ENCODE measurements at places on chromosomes 12 and 14. TPM values are rescaled to one million over a fixed set of nuclear protein-coding genes. Genes with fewer than 3 reads are reported as not detected.

- no peak for DNase-seq
Measured at GRCh38 chr14:27688841-27689444, 1077.6 kb upstream of the FOXG1 start.

DNA sequence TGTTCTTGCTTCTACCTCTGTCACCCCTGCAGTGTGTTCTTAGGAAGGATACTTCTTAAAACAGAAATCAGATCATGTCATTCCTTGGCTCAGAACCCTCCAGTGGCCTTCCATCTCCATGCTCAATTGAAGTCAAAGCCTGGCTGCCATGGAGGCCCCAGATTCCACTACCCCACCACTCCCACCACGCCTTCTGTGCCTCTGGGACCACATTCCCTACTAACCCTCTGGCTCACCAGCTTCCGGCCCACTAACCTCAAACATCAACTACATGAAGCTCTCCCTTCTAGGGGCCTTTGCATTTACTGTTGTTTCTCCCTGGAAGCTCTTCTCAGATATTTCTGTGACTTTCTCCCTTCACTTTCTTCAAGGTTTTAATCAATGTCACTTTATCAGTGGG is 76.1 kb upstream of the REP15 start:
- DNase-seq = no peak

GRCh38 chr14:93976477-93977057 is at the start of gene ASB2:
TSS of gene ASB2 (minus strand) at chr14:93976570. CDS start at chr14:93964539, 12,031 bp downstream.
- DNase-seq = peak; percentile 39

KRT82 gene
- not detected for total RNA-seq

- no peak for DNase-seq
Measured at GRCh38 chr12:15794836-15795235, 5.6 kb upstream of the EPS8 start.

DNA sequence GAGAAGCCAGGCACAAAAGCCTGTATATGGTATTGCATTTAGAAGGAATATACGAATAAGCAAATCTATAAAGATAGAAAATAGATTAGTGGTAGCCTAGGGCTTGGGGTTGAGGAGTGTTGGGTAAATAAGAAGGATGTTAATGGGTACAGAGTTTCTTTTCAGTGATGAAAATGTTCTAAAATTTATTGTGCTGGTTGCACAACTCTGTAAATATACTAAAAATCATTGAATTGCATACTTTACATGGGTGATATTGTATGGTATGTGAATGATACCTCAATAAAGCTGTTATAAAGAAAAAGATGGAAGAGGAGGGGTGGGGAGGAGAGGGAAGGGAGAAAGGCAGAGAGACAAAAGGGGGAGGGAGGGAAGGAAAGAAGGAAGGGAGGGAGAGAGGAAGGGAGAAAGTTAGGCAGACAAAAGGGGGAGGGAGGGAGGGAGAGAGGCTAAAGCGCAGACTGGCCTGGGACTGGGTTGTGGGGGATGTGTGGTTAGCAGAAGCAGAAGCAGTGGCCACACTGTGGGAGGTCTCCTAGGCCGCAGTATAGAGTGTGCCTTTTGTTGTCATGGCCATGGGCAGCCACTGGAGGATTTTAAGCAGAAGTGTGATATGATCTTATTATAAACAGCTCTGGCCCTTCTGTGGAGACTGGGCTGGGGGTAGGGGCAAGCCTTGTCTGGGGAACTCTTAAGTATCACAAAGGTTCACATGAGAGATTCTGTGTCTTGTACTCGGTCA is 73.6 kb upstream of the ELK3 start:
- peak; percentile 26 for DNase-seq

- peak; percentile 78 for DNase-seq
Measured at GRCh38 chr14:105999361-106000028, 473.1 kb downstream of the TMEM121 start.

NGB gene
- not detected for total RNA-seq

DNA sequence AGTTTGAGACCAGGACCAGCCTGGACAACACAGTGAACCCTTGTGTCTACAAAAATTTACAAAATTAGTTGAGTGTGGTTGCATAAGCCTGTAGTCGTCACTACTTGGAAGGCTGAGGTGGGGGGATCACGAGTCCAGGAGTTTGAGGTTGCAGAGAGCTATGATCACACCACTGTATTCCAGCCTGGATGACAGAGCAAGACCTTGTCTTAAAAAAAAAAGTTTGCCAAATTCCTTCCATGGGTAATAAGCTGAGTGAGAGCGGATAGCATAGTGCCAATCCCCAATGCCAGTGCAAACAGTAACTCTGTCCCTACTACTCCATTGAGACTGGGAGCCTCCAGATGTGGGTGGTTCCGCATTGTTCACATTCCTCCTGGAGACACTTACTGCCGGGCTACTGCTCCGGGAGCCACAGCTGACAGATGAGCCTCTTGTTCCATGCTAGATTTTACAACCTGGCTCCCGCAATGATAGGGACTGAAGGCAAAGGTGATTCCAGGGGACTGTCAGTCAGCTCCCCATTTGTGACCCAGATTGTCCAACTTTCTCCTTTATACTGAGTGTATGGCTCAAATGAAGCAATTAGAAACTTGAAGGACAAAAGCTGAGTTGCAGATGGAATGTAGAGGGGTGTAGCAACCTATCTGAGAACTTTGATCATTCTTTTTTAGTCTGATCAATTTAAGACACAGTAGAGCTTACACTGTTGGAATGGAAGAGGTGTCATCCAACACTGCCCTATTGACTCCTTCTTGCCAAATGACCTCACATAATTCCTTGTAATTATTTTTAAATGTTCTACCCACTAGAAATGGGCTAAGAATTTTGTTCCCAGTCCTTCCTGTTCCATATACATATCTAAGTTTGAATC is 13.4 kb upstream of the FRMD6 start:
- no peak for DNase-seq

DNA sequence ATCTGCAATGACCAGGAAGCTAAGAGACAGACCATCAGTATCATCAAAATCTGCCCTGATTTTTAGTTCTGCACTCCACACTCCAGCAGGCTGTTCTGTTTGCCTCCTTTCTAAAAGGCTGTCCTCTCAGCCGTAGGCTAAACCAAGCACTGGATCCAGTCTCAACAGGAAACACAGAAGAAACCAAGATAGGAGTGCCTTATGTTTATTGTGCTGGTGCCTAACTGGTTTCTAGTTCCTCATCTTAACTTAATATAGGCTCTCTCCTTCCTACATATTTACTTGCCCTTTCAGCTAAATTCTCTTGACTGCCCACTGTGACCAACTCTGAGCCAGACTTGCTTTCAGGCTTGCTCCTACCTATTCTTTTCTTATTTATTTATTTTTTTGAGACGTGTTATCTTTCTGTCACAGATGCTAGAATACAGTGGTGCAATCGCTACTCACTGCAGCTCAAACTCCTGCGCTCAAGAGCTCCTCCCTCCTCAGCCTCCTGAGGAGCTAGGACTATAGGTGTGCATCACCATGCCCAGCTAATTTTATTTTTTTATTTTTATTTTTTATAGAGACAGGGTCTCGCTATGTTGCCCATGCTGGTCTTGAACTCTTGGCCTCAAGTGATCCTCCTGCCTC is 30.8 kb downstream of the GALNT4 start:
- no peak for DNase-seq

NRIP2 gene
- not detected for total RNA-seq

GRCh38 chr12:27751386-27752047 is 28.5 kb upstream of the KLHL42 start:
- no peak for DNase-seq

GRCh38 chr14:75121552-75121951 is 5.3 kb downstream of the NEK9 start:
- no peak for DNase-seq

IRF9 gene
- total RNA-seq = 319 TPM

OR4E2 gene
- total RNA-seq = not detected

DNA sequence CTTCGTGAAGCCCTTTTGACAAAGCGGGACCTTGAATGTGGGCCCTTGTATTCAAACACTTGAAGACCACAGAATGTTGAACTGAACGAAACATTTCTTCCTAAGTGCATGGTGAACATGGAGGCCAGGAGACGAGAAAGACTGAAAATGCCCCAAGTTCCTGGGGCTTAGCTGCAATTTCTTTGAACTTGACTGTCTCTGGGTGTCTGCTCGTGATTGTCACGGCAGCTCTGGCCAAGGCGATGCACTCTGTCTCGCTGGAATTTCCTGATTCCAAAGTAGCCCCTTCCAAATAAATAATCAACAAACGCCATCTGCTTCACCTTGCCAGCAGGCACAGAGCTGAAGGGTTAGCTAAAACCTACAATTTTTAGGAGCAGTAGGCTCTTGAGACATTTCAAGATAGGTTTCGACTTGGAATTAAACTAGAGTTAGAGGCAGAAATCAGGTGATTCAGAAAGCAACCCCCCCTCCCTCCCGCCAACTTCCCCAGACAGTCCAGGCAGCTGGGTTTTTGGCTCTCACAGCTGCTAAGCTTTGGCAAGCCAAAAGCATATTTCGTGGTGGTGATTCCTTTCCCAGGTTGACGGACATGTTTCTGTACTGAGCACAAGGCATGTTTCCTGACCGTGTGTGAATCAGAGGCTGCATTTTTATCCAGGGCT is 13.5 kb upstream of the IRF2BPL start:
- DNase-seq = no peak

DNA sequence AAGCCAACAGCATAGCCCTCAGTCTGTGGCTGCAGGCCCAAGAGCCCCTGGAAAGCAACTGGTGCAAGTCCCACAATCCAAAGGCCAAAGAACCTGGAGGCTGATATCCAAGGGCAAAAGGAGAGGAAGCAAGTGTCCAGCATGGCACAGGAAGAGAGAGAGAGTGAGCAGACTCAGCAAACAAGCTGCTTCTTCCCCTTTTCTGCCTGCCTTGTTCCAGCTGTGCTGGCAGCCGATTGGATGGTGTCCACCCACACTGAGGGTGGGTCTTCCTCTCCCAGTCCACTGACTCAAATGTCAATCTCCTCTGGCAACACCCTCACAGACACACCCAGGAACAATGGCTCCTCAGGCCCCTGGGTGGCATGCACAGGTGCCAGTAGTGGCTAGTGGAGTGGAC is 33.5 kb downstream of the SMCO2 start:
- no peak for DNase-seq

DNA sequence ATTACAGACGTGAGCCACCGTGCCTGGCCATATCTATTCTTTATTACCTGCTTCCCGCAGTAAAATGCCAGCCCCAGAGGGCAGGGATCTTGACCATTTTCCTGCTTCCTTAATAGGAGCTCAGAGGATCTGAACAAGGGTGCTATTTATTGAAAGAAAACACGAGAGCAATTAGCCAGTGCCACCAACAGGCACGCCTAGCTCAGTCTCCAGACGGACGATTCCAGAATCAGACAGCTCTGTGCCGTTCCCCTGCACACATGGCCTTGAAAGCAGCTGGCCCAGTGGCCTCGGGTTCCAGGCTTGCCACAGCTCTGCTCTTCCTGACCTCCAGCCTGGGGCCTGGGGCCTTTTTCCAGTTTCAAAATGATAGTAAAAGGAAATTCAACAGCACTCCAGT is 135.2 kb upstream of the RFLNA start:
- DNase-seq = no peak

DNA sequence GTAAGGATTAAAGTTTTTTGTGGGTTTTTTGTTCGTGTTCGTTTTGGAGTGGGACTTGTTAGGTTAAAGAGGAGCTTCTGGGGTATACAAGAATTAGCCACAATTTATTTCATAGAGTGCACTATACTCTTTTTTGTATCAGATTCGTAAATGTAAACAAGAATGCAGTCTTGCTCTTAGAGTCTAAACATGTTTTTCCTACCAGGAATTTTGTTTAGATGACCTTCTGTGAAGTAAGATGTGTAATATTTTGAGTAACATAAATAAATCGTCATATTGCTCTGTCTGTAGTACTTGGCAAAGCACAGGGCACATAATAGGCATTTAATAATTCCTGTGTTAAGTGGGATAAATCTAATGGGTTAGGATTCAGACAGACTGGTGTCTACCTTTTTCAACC is 9.6 kb downstream of the CNOT2 start:
- DNase-seq = no peak

GRCh38 chr12:89245090-89245489 is 107.2 kb downstream of the DUSP6 start:
- DNase-seq = no peak

- no peak for DNase-seq
Measured at GRCh38 chr12:99809909-99810308, 162.4 kb downstream of the GARIN6 start.

NCAPD2 gene
- 38.8 TPM for total RNA-seq

LBHD2 gene
- total RNA-seq = not detected

- no peak for DNase-seq
Measured at GRCh38 chr14:105219043-105219612, 29.2 kb upstream of the BTBD6 start.

GRCh38 chr12:105222726-105223351 is 13.1 kb downstream of the APPL2 start:
- DNase-seq = no peak

DNA sequence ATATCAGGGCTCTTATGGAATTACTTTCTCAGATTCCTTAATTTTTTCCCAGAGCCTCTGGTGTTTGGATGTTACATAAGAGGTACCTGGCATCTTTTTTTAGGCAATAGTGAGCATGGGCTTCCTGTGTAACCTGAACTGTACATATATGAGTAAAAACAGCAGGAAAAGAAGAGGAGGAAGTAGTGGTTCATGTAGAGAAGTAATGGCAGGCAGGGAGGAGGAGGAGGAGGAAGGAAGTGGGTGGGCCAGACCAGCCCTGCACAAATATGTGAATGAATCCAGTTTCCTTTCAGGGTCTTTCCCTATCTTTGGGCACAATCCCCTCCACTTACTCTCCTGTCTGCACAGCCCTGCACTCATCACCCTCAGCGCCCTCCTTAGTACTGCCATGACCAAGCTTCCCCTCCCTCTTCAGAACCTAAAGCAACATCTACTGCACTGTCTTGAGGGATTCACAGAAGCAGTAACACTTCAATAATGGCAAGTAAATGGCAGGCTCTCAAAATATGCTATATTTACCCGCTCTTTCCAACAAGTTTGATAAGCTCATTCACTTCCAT is 40.9 kb upstream of the GSG1 start:
- DNase-seq = no peak

RHEBL1 gene
- 6.3 TPM for total RNA-seq

DNA sequence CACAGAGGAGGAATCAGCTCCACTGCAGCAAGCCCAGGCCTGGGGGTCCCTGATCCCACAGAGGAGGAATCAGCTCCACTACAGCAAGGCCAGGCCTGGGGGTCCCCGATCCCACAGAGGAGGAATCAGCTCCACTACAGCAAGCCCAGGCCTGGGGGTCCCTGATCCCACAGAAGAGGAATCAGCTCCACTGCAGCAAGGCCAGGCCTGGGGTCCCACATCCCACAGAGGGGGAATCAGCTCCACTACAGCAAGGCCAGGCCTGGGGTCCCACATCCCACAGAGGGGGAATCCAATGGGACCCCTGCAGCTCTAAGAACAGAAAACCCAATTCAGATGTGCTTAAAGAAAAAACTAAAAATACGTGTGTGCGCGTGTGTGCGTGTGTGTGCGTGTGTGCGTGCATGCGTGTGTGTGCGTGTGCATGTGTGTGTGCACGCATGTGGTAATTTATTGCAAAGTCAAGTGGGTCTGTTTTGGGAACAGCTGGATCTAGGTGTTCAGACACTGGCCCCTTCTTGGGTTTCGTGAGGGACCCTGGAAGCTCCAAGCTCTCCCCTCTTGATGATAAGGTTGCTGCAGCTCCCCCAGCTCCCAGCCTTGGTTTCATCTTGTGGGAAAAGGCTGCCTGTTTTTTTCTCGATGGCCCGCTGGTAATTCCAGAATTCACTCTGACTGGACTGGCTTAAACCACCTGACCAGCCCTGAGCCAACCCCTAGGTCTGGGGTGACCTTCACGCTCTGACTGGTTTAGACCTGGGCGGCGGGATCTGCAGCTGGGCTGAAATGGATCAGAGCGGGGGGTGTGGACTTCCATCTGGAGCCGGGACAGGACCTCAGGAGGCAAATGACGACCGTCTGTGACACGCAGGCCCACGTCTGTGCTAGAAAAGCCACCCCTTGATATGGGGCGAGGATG is 47.1 kb downstream of the GALNT9 start:
- no peak for DNase-seq

CACNA1C gene
- 0.35 TPM for total RNA-seq

All from natural killer cell (primary cell).